Suppressor macrophage (primary cell): ENCODE measurements at places on chromosomes 1 and 21.
A peak's percentile ranks its signal among the peaks of the same experiment; 100 is the strongest.

GRCh38 chr1:48472638-48473037 lies 634 bp upstream of the SPATA6 start:
- peak; percentile 2 for DNase-seq

DNA sequence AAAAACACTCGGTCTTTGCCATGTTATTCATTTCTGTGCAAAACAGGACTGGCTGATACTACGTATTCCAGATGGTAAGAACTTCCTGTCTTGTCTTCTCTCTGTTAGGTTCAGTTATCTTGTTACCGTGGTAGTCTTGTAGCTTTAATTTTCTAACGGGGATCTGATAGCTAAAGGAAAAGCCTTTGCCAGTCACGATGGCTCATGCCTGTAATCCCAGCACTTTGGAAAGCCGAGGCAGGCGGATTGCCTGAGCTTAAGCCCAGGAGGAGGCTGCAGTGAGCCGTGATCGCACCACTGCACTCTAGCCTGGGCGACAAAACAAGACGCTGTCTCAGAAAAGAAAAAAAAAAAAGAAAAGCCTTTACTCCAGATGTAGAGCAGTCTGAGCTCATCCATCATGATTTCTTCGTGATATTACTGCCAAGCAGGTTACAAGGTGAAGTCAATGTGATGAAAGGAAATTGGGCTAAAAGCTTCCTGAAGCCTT lies 11.1 kb upstream of the MSTO1 start:
- no peak for DNase-seq

DNA sequence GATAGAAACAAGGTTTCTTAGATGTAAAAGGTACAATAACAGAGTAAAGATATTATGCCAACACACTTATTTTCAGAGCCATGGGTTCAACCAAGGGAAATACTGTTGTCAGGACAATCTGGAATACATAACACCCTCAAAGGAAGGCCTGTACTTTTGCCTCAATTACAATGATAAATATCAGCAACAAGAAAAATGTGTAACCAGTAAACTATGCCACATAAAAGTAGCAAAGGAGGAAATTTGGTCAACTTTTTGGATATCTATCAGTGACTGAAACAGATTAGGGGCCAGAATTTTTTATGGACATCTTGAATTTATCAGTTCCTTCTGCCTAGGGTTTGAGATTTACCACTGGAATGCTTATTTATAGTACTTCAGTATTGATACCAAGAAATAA lies 24.6 kb upstream of the RAP1GAP start:
- DNase-seq = no peak

DNA sequence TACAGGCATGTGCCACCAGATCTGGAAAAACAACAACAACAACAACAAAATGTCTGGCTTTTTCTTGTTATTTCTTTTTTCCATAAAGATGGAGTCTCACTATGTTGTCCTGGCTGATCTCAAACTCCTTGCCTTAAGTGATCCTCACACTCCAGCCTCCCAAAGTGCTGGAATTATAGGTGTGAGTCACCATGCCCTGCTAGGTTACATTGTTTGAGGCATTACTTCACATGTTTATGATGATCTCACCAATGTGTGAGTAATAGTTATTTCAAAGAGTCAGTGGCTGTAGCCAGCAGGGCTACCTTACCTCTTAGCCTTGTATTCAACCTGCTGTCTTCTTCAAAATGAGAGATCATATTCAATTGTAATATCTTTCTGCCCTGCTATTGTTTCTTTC lies 445.7 kb downstream of the AMY1C start:
- DNase-seq = no peak

DNA sequence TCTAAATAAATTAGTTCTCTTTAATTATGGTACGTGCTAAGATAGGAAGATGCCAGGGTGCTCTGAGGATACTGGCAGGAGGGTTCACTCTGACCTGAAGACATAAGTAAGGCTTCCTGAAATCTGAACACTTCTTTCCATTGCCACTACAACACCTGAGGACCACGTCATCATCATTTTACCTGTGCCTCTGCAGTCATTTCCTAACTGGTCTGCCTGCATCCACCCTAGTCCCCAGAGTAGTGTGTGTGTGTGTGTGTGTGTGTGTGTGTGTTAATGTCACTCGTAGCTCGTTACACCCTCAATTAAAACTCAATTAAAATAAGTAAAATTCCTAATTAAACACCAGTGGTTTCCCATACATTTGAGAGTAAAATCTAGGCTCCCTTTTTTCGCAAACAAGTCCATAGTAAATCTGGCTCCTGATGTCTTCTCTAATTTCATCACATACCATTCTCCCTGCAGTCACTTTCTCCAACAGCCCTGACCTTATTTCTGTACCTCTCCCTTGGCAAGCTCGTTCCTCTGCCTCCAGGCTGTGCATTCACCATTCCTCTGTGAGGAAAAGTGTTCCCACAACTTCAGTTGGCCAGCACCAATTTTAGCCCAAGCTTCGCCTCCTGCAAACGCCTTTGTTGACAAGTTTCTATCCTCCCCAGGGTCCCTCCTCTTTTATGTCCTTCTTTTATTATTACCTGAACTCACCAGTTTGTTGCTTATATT lies 8.7 kb downstream of the IL12RB2 start:
- no peak for DNase-seq

DNA sequence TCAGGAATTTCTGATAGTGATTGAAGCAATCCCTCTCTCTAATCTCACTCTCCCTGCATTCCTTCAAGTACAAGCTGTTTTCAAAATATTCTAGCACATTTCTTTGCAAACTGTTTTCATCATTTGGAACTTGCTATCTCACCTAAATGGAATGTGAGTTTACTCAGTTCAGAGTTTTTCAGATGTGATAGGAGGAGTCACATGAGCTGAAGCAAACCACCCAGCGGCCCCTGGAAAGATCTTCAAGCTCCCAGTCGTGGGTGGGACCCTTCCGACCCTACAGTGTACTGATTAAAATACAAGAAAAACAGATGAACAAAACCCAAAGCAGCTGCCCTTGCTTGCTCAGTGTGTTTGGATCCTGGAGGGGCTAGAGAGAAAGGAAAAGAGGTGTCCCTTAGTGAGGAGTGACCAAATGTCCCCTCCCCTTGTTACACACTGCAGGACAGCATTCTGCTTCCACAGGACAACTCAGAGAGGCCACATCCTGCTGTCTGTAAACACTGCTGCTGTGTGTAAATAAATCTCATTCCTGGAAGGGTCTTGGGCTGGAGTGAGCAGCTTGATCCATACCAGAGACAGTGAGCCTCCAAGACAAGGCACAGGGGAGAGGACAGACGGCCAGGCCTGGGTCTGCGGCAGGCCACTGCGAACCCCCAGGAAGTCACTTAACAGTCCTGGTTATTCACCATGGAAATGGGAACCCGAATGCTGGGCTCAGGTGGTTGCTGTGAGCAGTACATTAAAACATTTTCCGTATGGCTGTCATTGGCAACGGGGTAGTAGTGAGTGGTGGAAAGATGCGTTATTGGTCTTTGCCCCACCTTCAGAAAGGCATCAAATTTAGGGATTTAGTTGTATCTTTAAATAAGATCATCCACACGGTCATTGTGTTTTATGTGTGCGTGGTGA lies 229.2 kb downstream of the RHOU start:
- DNase-seq = no peak

GRCh38 chr21:14869984-14870852 lies 194.6 kb downstream of the NRIP1 start:
- DNase-seq = no peak

DNA sequence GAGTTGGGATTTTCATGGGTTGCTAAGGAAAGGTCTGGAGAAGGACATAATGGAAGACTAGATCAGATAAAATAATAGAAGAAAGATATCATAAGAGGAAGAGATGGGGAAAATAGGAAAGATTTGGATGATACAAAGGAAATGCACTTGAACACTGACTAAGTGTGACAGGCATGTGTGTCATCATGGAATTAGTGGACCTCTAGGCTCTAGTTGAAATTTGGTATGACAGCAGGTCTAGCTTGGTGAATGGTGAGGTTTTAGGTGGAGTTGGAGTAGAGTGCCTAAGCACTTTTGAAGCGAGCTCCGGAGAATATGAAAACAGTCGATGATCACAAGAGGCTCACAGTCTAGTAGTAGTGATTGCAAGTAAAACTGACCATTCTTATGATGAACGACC lies 73.0 kb upstream of the PTGS2 start:
- DNase-seq = no peak

- no peak for DNase-seq
Measured at GRCh38 chr1:53899206-53899628, 5.2 kb downstream of the DIO1 start.

- DNase-seq = no peak
Measured at GRCh38 chr1:214857716-214858115, 224.8 kb upstream of the KCNK2 start.

GRCh38 chr1:29237852-29238619 lies 1.7 kb downstream of the PTPRU start:
- DNase-seq = no peak

GRCh38 chr1:183090391-183091006 lies 67.3 kb downstream of the LAMC1 start:
- DNase-seq = no peak

GRCh38 chr21:45125357-45125756 lies 51.0 kb downstream of the ADARB1 start:
- peak; percentile 44 for DNase-seq

- DNase-seq = peak; percentile 11
Measured at GRCh38 chr21:26686278-26686677, 113.2 kb upstream of the CYYR1 start.

DNA sequence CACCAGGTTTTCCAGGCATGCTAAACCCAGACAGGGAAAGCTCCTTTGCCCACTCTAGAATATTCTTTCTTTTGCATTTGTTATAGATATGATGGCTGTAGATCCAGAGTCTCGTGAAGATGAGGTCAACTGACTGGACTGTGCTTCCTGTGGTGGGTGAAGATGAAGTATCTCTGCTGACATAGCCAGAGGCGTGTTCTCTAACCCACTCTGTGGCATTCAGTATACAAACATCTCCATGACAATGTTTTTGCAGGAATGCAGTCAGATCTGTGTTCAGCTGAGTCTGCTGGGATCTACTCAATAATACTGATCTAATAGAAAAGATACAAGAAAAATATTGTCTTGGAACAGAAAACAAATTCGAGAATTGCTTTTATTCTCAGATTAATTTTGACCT lies 11.3 kb downstream of the RWDD2B start:
- DNase-seq = no peak

DNA sequence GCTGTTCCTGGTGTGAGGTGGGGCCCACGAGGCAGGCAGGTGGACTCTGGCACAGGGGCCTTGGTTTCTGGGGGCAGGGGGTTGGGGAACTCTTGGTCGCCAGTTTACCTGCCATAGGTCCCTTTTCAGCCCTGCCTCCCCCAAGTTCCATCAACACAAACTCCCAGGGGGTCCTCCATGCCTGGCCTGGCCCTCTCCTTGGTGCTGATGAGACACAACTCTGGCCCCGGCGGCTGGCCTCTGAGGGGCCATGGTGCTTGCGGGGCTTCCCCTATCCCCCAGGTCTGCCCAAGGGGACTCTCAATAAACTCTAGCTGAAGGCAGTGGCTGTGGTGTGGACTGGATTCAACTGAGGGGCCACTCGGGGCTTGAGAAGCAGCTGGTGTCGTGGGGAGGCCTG lies 16.0 kb downstream of the HTR6 start:
- DNase-seq = no peak

DNA sequence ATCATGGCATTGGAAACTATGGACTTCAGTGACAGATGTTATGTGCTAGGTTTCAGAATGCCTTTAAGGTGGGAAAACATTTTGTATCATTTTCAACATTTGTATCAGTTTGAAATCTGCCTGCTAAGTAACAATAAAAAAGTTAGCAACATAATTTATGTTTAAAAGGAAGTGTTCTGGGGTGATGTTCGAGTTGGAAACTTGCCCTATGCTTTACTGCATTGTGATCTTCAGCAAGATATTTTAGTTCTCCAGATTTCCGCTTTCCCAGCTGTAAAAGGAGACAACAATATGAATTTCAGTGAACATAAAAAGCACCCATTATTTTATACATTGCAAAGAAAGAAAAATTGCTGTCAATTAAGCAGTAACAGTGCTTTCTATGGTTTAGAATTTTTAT lies 187.4 kb downstream of the DISC1 start:
- DNase-seq = no peak

GRCh38 chr1:17338706-17339493 lies 30.9 kb downstream of the PADI4 start:
- no peak for DNase-seq

GRCh38 chr1:228463559-228464455 lies 23.4 kb upstream of the RNF187 start:
- peak; percentile 42 for DNase-seq

GRCh38 chr1:192602757-192603156 lies 27.2 kb downstream of the RGS1 start:
- no peak for DNase-seq

- peak; percentile 31 for DNase-seq
Measured at GRCh38 chr1:247576514-247576913, 11.6 kb upstream of the OR2G2 start.

DNA sequence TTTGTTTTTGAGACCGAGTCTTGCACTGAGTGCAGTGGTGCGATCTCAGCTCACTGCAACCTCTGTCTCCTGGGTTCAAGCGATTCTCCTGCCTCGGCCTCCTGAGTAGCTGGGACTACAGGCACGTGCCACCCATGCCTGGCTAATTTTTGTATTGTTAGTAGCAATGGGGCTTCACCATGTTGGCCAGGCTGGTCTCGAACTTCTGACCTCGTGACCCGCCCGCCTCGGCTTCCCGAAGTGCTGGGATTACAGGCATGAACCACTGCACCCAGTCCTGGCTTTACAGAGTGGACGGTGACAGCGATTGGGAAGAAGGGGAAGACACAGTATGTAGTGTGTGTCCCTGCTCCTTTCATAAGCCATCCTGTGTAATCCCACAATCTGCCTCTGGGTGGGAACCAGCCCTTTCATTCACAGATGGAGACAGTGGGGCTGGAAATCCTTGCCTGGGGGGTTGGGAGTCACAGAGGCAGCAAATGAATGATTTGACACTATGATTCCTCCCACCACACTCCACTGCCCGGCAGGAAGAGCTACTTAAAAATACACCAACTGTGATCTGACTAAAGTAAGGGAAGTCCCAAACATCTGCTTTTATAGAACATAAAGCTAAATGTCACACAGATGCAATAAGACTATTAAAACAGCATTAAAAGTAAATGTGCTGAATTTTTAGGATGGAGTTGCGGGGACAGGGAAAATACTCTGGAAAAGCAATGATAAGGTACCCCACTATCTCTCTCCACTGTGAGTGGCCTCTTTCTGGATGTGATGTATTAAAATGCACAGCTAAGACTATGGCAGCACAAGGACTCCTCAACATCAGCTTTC lies 4.5 kb downstream of the PARP1 start:
- DNase-seq = peak; percentile 39

- no peak for DNase-seq
Measured at GRCh38 chr21:41854426-41854995, 24.6 kb downstream of the PRDM15 start.

- peak; percentile 17 for DNase-seq
Measured at GRCh38 chr1:10796029-10796944, at the start of gene CASZ1. TSS of gene CASZ1 (minus strand) at chr1:10796646. CDS start at chr1:10693889, 102,757 bp downstream.
